ENCODE measurements at places on chromosomes 2 and 18.

GRCh38 chr18:56469582-56469981, 168.8 kb downstream of the TXNL1 start:
- DNase-seq, result no peak

DNA sequence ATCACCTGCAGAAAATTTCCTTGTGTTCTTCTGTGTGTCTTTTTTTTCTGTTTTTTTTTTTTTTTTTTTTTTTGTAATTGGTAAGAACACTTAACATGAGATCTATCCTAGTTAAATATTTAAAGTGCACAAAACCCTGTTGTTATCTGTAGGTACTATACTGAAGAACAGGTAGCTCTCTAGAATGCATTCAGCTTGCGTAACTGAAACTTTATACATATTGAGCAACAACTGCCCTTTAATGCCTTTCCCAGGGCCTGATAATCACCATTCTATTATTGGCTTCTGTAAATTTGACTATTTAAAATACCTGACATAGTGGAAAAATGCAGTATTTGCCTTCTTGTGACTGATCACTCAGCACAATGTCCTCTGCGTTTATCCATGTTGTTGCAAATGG, 701.8 kb downstream of the SUCLG1 start:
- no peak for DNase-seq

DNA sequence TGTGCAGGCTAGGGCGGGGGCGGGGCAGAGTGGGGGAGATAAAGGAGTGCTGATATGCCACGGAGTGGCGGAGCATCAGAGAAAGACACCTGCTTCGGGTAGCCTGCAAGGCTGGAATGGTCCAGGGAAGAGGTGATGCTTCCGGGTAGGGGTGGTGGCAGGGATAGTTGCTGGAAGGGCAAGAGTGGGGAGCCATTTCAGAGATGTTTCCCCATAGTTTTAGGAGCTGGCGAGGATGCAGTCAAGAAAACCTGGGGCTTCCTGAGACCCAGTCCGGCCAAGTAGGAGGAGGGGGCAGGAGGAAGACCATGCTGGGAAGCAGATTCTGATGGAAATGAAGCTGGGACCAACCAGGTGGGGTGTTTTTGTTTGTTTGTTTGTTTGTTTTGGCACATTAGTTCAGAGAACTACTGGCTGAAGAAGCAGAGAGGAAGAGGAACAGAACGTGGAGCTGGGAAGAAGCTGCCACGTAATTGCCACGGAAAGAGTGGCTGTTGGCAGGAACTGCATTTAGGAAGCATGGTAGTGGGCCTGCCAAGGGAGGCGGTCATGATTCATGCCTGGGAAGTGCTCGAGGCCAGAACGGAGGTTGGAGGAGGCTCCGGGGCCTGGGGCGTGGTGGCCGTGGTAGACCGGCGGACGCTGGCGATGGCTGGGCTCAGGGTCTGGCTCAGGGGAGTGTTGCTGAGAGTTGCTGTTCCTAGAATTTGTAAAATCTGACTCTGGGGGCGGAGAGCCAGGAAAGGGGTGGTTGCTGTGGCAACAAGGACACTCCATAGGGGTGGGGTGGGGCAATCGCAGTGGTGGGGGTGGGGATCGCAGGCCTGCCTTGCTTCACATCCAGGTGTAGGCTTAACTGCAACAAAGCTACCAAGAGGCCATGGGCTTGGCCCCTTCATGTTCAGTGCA, 8.6 kb upstream of the INPP5D start:
- no peak for DNase-seq

- DNase-seq, result no peak
Observed at GRCh38 chr2:121688820-121689219, 39.6 kb upstream of the CLASP1 start.

- DNase-seq, result peak; percentile 36
Observed at GRCh38 chr2:37625796-37626571, 45.5 kb downstream of the CDC42EP3 start.

GRCh38 chr2:207330912-207331311, 165.2 kb upstream of the KLF7 start:
- DNase-seq, result no peak

DNA sequence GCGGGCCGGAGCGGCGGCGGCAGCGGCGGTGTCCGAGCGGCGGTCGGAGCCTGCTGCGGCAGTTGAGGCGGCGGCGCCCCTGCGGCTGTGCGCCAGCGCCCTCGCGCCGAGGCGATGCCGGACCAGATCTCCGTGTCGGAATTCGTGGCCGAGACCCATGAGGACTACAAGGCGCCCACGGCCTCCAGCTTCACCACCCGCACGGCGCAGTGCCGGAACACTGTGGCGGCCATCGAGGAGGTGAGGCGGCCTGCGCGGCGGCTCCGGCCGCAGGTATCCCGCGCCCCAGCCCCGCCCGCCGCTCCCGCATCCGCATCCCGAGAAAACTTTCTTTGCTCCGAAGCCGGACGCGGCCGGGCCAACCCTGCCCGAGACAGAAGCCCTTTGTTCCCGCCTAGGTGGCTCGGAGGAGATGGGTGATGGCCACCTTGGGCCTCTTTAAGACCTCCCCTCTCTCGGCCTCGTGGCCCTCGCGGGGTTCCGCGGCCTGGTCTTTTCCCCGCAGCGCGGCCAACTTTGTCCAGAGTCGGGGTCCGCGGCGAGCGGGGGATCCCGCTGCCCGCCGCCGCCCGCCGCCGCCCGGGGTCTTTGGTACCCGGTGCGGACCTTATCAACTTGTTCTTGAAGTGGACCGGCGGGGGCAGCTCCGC, 504 bp downstream of the ASAP2 start:
- no peak for DNase-seq

DNA sequence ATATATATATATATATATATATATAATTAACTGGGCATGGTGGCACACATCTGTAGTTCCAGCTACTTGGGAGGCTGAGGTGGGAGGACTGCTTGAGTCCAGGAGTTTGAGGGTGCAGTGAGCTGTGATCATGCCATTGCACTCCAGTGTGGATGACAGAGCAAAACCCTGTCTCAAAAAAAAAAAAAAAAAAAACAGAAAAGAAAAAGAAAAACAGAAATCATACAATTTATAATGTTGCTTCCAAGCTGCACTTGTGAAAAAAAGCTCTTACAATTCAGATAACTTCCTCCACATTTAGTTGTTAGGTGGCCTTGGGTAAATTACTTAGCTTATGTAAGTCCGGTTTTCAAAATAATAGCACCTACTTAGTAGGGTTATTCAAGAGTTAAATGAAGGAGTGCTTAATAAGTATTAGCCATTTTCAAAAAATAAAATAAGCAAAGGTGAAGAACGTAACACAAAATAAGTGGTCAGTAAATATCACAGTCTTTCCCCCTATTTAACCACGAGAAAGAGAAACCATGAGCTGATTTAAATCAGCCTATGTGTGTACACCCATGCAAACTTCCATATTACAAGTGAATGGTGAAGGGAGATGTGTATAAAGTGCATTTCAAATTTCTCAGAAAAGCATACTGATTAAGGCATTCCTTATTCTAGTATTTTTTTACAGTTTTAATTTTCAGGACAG, 2.3 kb downstream of the WIPF1 start:
- DNase-seq, result no peak

GRCh38 chr2:229910832-229911412, 10.9 kb downstream of the TRIP12 start:
- no peak for DNase-seq

GRCh38 chr18:49569724-49570123, 7.9 kb downstream of the LIPG start:
- no peak for DNase-seq

- no peak for DNase-seq
Observed at GRCh38 chr2:12463189-12463588, 253.5 kb upstream of the TRIB2 start.

GRCh38 chr18:10045296-10045891, 131.6 kb downstream of the VAPA start:
- no peak for DNase-seq

GRCh38 chr2:151792589-151792988, 35.6 kb downstream of the ARL5A start:
- DNase-seq, result no peak

- DNase-seq, result no peak
Observed at GRCh38 chr2:30927465-30928075, 120.3 kb upstream of the CAPN13 start.

- DNase-seq, result no peak
Observed at GRCh38 chr2:178142274-178143065, 30.2 kb downstream of the RBM45 start.

DNA sequence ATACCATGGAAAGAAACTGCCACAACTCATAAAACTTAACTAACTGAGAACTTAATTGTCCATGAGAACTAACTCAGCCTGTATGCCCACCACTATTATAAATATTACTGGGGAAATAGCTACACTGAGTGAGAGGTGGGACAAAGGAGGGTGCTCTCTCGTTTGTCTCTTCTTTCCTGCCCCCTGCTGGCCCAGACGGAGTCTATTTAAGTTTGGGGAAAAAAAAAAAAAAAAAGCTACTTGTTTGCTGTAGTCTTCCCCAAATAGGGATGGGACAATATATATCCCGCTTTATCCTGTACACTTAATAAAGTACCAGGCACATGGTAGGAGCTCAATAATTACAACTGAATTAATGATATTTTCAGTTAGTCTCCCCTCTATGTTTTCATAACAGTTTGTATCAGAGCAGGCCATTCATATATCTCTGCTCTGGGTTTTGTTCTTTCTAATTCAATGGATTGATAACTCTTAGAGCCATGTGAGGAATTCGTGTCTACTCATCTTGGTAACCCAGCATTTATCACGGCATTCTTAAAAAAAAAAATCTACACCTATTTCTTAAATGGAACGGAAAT, 647.6 kb upstream of the PKDCC start:
- no peak for DNase-seq

DNA sequence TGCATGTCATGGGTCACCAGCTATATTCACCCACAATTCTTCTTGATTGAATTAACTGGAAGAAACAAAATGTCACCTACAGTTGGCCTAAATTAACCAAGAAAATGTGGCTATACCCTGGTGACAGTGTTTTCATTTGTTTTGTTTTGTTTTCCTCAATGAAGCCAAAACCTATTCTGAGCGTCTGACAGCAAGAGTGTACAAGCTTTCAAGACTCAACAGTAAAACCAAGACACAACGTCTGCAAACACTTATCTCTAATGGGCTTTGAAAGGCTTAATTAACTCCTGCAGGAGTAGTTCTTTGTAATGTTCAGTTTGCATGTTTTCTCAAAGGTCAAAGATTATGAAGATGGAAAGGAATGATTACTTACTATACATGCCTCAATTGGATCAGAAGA, 827.6 kb upstream of the KLHL29 start:
- DNase-seq, result no peak

- no peak for DNase-seq
Observed at GRCh38 chr18:65750389-65751154, at the start of gene CDH7. Gene CDH7, plus strand, starts transcription at chr18:65751012. Its CDS starts 11,831 bp downstream, at chr18:65762843.

DNA sequence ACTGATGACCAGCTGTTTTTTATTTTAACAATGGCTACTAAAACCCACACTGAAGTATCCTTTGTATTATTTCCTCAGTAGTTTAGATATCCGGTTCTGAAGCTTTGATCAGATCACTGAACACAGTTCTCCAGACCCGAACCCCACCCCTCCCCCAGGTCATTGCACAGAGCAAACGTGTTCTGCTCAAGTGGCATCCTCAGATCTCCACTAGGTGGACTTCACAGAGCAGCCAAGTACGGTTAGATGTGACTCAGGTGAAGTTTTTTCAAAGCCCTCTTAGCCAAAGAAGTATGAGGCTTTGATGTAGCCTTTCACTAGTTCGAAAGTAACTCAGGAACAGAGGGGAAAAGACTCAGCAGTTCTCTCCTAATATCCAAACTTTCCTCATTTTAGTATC, 142.7 kb upstream of the NRP2 start:
- no peak for DNase-seq

- DNase-seq, result no peak
Observed at GRCh38 chr2:142857256-142858164, 20.0 kb upstream of the KYNU start.

GRCh38 chr2:34266908-34267697, 668.0 kb upstream of the FAM98A start:
- DNase-seq, result no peak

DNA sequence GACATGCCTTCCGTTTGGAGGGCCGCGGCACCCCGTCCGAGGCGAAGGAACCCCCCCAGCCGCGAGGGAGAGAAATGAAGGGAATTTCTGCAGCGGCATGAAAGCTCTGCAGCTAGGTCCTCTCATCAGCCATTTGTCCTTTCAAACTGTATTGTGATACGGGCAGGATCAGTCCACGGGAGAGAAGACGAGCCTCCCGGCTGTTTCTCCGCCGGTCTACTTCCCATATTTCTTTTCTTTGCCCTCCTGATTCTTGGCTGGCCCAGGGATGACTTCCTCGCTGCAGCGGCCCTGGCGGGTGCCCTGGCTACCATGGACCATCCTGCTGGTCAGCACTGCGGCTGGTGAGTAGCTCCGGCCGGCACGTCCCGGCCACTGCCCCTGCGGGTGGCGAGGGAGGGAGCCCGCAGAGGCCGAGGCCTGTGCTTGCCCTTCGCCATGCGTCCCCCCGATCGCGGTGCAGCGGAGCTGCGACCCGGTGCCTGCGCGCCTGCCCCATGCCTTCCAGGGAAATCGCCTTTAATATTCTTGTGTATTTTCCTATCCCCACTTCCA, 1.2 kb downstream of the BMPR2 start:
- no peak for DNase-seq

DNA sequence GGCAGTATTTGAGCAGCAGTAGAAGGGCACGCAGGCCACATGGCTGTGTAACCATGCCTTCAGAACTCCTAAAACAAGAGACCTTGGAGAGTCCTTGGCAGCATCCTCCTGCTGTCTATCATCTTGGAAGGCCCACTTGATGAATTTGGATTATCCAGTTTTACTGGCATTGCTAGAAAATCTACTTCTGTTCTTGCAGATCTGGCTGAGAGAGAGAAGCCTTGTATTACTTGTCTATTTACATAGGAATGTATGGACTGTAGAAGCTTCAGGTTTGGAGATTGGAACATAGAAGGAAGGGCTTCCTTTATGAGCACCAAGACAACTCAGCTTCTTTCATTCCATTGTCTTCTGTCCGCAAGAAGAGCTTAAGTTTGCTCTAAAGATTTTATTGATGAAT, 16.1 kb upstream of the GPBAR1 start:
- no peak for DNase-seq

- no peak for DNase-seq
Observed at GRCh38 chr2:136059036-136059472, 58.9 kb downstream of the CXCR4 start.

DNA sequence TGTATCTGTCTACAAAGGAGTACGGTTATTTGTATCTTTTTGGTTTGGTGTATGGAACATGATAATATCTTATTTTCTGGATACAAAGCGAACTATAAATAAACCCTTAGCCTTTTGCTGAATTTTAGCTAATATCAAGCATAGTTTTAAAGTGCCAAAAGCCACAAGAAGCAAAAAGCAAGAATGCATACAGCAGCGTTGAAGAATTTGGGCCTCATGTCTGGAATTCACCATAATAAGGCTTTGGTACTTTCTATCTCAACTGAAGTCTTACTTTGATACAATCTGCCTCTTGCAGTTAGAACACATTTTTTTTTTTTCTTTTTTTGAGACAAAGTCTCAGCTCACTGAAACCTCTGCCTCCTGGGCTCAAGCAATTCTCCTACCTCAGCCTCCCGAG, 151.5 kb downstream of the ERBB4 start:
- no peak for DNase-seq

- no peak for DNase-seq
Observed at GRCh38 chr2:7634409-7634808, 717.2 kb downstream of the RNF144A start.

GRCh38 chr2:52916981-52917380, 850.6 kb upstream of the CHAC2 start:
- DNase-seq, result no peak

GRCh38 chr2:68282811-68283418, 30.6 kb upstream of the PPP3R1 start:
- DNase-seq, result no peak

GRCh38 chr2:25251422-25252273, 83.3 kb upstream of the POMC start:
- DNase-seq, result peak; percentile 29
